Stimulated activated CD4-positive, alpha-beta T cell treated with anti-CD3 and anti-CD28 coated beads, Interleukin-2, amount 100 ng/mL, for 24 hours (primary cell): ENCODE measurements at places on chromosomes 12 and 14.

DNA sequence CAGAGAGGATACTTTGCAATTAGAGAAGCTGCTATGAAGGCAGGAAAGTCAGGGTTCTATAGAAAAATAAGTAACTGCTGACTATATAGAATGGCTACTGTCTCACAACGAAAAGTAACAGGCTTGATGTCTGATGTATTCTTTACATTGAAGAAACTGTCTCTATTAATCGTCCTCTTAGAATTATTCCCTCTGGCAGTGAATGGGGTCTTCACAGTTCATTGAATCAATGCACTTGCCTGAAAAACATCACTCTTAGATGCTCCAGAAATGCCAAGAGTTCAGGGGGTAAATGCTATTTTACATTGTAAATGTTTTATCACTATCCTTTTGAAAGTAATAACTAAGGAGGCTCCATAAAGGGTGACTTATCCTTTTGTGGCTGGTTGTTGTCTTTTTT is 37.7 kb upstream of the CRACR2A start:
- DNase-seq: no peak

GRCh38 chr12:132285991-132286681 is 43.3 kb downstream of the GALNT9 start:
- no peak for DNase-seq

GRCh38 chr14:100900837-100901390 is 2.6 kb downstream of the RTL1 start:
- peak; percentile 39 for DNase-seq

GRCh38 chr12:110705309-110705708 is 16.4 kb upstream of the HVCN1 start:
- no peak for DNase-seq

DNA sequence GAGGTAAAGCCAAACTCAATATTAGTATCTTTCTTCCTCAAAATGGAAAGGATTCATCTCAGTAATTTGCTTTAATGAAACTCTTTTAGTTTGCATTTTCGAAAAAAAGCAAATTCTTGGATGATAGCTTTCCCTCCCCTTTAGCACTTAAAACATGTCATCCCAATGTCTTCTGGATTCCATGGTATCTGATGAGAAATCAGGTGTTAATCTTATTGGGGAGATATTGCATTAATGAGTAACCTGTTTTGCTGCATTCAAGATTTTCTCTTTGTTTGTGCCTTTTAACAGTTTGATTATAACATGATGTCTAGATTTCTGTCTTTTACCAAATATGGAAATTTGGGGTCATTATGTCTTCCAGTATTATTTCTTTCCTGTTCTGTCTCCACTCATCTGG is 405.1 kb upstream of the FOXG1 start:
- DNase-seq: no peak

GRCh38 chr14:22929104-22929960 is at the start of gene PRMT5:
TSS of gene PRMT5 (minus strand) at chr14:22929376. CDS start at chr14:22929361, 15 bp downstream.
- DNase-seq: peak; percentile 97

- DNase-seq: no peak
Observed at GRCh38 chr14:59695198-59695597, 118.6 kb upstream of the CCDC175 start.

DNA sequence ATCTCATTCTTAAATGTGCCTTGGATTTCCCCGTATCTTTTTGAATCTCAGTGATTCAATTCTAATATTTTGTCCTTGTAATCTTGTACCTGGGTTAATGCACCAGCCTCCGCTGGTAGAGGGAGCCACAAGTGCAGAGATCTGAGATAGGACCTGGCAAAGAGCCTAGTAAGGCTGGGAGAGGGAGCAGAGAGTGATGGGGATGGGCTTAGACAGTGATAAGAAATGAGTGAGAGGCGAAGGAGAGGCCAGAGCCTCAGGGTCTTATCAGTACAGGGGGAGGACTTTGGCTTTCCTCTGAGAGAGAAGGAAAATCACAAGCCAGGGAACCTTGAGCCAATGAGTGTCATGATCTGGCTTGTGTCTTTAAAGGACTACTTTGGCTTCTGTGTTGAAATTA is 30.5 kb upstream of the LMNTD1 start:
- no peak for DNase-seq

GRCh38 chr14:77790566-77791224 is 9.2 kb upstream of the ADCK1 start:
- no peak for DNase-seq

DNA sequence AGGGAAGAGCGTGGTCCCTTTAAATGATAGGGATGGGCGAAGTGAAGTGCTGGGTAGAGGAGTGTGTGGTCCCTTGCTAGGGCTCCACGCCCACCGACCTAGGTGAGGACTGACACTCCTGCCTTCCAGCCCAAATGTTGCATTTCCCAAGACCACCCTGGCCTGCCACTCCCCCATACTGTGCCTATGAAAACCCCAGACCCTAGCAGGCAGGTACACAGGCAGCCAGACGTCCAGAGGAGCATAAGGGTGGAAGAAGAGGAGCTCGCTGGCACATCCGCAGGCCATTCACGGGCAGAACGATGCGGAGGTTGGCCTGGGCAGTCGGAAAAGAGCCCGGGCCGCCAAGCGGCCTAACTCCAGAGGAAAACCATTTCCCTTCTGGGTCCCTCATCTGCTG is 817 bp upstream of the IPO8 start:
- no peak for DNase-seq

GRCh38 chr12:65113621-65114035 is 7.5 kb downstream of the WIF1 start:
- no peak for DNase-seq

GRCh38 chr12:96238336-96239047 is 44.3 kb downstream of the ELK3 start:
- DNase-seq: no peak

GRCh38 chr12:12979126-12979525 is 20.9 kb downstream of the HEBP1 start:
- no peak for DNase-seq

- no peak for DNase-seq
Observed at GRCh38 chr14:22163051-22163450, 426.0 kb downstream of the DAD1 start.

GRCh38 chr14:89617481-89618329 is 200.7 kb upstream of the FOXN3 start:
- DNase-seq: peak; percentile 31

GRCh38 chr14:56125772-56126636 is 7.8 kb downstream of the PELI2 start:
- no peak for DNase-seq

- no peak for DNase-seq
Observed at GRCh38 chr14:106222731-106223130, 696.3 kb downstream of the TMEM121 start.

- no peak for DNase-seq
Observed at GRCh38 chr12:11081987-11082386, 10.1 kb downstream of the TAS2R43 start.

DNA sequence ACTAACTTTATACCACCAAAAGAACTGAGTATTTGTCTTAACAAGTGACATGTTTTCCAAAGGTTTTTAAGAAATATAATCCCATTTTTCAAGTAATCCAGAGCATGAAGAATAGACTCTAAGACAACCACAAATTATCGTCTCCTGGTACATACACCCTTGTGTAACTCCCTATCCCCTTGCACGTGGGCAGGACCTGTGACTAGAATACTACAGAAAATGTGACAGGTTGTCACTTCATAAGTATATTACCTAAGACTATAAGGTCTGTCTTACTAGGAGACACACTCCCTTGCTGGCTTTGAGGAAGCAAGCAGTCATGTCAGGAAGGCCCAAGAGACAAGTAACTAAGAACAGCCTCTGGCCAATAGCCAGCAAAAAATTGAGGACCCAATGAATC is 8.3 kb upstream of the TTC5 start:
- DNase-seq: no peak

GRCh38 chr12:49800421-49801140 is 27.6 kb downstream of the NCKAP5L start:
- no peak for DNase-seq

DNA sequence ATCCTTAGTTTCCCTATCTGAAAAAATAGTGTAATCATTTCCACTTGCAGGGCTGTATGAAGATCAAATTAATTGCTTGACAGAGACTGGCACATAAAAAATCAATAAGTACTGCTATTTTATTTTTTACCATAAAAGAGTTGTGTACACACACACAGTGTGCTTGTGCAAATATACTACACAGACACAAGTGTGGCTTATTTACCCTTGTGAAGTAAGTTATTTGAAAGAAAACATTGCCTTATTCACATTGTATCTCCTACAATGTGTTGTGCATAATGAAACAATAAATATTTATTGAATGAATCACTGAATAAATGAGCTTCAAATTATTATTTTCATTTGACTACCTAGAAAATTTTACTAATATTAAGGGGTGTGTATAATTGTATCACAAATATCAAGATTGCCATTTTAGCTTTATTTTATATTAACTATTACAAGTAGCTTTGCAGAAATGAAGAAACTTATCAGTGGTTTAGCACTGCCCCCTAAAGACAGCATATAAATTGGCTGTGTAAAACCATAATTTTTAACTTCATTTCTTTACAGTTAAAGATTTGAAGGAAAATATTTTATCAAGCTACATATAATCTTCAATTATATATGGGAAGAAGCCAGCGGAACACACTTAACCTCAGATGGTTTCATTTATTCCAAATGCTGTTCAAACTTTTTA is 11.3 kb downstream of the GARIN6 start:
- DNase-seq: no peak

- DNase-seq: no peak
Observed at GRCh38 chr12:30461026-30461615, 234.5 kb downstream of the IPO8 start.

DNA sequence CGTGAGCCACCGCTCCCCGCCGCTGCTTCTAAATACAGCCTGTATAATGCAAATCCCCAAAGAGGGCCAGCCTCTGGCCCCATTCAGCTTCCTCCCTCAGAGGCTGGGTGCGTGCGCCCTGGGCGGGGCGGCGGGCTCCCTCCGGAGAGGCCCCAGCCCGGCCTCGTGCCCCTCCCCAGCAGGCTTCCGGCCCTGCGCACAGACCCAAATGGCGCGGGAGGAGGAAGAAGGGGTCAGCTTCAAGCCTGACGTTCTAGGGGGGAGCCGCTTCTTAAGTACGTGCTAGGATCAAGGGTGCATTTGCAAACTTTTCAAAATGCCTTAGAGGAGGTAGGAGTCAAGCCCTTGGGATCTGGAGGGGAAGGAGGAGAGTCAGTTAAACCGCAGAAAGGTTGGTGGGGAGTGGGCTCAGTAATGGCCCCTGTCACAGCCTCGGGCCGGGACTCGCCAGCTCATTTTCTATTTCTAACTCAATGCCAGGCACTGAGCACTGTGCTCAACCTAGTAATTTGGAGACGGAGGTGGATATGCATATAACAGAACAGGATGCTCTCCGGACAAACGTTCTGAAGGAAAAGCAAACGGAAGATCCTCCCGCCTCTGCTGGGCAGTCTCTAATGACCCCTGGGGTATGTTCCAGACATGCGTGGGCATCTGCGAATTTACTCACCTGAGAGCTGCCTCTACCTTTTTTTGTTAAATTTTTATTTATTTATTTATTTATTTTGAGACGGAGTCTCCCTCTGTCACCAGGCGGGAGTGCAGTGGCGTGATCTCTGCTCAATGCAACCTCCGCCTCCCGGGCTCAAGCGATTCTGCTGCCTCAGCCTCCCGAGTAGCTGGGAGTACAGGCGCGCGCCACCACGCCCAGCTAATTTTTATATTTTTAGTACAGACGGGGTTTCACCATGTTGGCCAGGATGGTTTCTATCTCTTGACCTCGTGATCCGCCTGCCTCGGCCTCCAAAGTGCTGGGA is 32.3 kb downstream of the NINJ2 start:
- peak; percentile 69 for DNase-seq

- no peak for DNase-seq
Observed at GRCh38 chr12:1122786-1123185, 131.8 kb downstream of the ERC1 start.
